Chondrocyte (in vitro differentiated cells): ENCODE measurements at places on chromosomes 2 and 18. TPM values are rescaled to one million over a fixed set of nuclear protein-coding genes. Genes with fewer than 3 reads are reported as not detected.

DNA sequence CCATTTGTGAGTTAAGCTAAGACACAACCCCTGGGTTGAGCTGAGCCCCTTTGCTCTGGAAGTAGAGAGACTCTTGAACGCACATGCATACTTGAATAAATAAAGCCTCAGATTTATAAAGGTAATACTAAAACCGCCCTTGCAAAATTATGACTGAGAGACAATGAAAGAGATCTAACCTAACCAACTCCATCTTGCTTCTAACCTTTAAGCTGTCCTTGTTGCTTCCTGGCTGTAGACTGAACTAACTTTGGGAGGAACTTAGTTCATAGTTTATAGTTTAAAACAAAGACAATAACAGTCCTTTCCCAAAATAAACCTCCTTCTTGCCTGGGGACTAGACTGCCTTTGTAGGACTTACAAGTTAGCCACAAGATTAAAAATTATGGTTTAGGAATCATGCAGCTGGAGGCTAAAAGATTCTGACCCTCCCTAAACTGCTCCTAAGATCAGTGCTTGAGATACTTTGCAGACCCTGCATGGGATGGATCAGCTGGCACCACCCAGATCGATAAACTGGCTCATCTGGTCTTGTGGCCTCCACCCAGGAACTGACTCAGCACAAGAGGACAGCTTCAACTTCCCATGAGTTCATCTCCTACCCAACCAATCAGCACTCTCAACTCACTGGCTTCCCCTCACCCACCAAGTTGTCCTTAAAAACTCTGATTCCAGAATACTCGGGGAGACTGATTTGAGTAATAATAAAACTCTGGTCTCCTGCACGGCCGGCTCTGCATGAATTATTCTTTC lies 240.2 kb upstream of the SLC14A2 start:
- DNase-seq: no peak

DNA sequence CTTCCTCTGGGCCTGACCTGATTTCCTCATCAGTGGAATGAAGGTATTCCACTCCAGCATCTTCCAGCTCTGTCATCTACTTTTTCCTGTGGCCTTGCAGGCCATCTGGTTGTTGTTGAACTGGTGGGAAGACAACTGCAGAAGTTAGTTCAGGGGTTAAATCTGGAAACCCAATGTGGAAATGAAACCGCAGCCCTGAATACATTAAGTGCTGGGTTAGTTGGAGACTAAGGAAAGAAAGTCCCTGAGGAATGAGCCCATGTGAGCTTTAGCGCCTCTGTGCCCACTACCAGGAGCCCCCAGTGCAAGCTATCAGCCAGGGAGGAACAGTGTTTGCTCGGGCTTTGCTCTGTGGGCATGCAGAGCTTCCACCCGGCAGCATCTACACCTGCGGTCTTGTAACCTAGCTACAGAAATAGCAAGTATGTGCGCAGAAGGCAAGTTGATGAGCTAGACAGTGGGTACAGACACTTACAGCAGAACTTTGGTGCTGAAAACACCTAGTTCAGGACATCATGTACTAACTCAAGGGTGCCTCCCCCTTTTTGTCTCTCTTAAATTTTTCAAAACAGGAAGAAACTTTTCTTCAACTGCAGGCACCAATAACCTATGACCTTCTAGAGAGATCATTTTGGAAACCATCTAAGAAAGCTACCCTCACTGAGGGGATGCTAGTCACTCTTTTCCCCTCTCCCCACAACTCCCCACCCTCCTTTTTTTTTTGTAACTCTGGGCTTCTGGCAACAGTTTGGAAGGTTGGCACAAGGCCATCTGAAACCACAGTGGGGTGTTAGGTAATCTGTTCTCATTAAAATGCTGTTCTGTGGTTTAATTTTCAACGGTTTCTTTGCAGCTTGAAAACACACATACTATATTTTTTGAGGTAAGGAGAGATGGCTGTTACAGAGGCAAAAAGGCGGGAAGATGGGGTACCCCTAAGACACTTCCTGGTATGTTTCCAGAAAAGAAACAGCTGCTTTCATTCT lies 18.3 kb upstream of the CXCR4 start:
- DNase-seq: no peak

- DNase-seq: no peak
These were observed 743 bp downstream of the HADHA start for GRCh38 chr2:26243470-26244308.

- DNase-seq: no peak
These were observed 5.9 kb upstream of the TMSB10 start for GRCh38 chr2:84899304-84900204.

DNA sequence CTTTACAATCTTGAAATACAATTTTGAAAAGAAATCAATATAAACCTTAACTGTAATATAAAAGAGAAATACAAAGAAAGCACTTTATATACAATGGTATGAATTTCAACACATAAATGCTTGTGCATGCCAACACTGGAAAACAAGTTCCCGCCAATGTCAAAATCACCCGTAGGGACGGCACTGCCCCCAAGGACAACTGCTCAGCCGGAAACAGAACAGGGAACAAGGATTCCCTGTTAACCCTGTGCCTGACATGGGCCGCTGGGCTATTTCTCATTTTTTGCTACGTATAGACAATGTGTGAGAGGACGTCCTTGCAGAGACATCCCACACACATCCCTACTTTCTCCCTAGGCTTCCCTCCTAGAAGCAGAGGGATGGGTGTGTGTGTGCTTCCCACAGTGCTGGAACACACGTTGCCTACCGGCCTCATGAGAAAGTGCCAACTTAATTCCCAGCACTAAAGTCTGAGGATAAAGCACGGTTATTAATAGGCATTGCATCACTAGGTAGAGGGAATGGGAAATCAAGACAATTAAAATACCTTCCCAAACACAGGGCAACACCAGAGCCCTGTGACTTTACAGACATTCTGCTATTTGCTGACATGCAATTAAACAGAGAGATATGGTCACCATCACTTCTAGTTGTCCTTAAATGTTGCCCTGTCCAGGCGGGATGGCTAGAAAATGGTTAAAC lies 14.4 kb downstream of the AFG3L2 start:
- DNase-seq: no peak

- DNase-seq: no peak
These were observed 62.0 kb downstream of the REEP1 start for GRCh38 chr2:86275384-86275799.

GRCh38 chr2:197673606-197674005 lies 1.8 kb downstream of the RFTN2 start:
- DNase-seq: no peak

DNA sequence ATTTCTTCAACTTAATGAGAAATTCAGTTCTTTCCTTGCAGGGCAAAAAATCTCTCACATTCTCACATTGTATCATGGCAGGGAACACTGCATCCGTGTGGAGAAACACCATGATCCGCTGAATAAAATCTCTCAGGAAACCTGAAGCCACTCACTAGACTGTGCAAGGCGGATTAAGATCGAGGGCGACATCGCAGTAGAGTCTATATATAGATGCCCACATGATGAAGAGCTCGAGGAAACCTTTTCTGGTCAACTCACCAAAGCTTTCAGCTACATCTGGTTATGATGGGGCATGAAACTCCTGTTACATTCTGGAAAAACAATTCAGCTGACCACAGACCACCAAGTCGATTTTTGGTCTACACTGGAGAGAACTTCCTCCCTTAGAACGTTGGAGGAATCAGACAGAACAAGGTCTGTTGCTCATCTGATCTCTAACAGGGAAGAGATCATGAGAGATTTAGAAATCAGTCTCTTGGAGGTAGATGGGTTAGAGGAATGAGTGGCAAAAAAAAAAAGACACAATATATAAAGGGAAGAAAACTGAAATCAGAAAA lies 162.9 kb upstream of the ZNF516 start:
- DNase-seq: no peak

GRCh38 chr18:21083017-21083416 lies 28.6 kb downstream of the ROCK1 start:
- no peak for DNase-seq

DNA sequence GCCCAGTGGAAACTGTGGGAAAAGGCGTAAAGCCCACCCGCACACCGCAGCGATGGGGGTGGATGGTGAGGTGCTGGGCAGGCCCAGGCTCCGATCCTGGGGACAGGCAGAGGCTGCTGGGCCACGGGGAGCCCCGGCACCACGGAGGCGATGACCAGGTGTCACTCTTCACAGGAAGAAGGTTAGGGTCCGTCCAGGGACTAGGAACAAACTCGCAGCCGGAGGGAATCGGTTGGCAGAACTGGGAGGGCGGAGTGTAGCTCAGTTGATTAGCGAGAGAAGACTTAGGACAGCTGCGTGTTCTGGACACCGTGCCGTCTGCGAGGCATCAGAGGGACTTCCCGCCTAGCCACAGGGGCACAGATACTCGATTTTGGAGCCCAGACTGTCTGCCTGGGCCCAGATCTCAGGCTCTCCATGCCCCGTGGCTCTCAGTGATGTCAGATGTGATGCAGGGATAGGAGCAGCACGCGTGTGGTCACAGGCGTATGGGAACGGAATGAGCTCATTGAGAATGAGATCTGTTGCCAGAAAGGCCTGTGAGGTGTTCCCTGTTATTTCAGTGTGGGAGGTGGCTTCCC lies 16.1 kb upstream of the ALLC start:
- DNase-seq: peak; percentile 80

DNA sequence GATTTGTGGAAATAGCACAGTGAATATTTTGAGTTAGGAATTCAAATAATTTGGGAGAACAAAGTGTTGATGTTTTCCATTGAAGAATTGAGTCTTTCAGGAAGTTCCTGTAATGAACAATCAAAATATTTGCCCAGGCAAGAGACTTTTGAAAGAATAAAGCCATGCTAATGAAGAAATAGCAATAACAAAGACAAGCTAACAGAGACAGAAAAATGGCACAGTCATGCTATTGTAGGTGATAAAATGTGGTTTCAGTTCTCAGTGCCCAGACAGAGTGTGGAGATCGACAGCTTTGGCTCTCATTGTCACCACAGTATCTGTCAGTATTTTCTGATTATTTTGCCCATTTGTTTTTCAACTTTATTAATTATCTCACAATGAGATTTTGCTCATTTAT lies 490.8 kb upstream of the PIK3C3 start:
- DNase-seq: no peak

GRCh38 chr2:177556153-177556552 lies 163.6 kb downstream of the AGPS start:
- DNase-seq: no peak

DNA sequence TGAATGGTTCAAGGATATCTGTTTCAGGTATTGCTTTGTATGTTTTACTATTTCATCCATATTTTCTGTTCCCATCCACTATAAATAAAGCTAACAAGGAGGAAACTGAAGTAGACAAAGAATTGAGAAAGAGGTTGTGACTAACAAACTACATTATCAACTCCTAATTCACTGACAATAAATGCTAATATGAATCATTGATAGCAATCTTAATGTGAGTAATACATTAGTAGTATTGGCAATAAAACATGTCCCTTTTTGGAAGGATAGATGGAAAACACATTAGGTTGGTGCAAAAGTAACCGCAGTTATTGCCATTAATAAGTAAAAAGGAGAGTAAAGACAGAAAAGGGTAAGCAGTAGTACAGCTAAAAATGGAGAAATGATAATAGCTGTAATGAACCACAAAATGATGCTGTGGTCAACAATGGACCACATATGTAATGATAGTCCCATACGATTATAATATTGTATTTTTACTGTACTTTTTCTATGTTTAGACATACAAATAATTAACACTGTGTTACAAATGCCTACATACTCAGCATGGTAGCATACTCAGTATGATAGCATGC lies 104.7 kb downstream of the THADA start:
- no peak for DNase-seq

GRCh38 chr2:173195100-173195499 lies 119.5 kb downstream of the MAP3K20 start:
- no peak for DNase-seq

DNA sequence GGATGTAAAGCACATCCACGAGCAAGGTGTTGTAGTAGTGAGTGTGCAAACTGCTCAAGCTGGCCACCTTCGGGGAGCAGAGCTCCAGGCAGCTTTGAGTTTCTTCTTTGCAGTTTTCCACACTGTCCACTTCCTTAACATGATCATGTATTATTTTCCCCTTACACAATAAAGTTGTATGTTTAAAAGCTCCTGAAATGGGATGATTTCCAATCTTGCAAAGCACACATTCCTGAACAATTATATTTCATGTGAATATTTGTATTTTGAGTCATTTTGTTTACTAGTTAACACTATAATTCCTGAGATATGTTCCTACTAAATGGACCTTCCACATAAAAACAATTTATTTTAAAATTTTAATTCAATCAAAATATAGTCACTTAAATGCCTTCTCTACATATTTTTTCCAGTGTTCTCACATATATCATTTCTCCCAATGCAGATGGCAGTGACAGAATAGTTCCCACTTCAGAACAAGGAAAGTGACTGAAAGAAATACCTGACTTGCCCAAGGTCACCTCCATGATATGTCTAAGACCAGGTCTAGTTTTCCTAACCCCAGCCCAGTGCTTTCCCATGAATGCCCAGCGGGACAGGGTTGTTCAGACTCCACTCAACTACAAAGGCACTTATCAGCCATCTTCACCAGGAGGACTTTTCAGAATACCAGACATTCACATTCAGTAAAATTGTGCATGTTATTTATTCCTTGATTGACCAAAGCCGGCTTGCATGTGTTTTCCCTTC lies 5.5 kb downstream of the CYB5A start:
- no peak for DNase-seq

- DNase-seq: no peak
These were observed 12.0 kb upstream of the RANBP2 start for GRCh38 chr2:108707300-108707699.

GRCh38 chr18:57333940-57334339 lies 18.4 kb upstream of the ST8SIA3 start:
- no peak for DNase-seq

DNA sequence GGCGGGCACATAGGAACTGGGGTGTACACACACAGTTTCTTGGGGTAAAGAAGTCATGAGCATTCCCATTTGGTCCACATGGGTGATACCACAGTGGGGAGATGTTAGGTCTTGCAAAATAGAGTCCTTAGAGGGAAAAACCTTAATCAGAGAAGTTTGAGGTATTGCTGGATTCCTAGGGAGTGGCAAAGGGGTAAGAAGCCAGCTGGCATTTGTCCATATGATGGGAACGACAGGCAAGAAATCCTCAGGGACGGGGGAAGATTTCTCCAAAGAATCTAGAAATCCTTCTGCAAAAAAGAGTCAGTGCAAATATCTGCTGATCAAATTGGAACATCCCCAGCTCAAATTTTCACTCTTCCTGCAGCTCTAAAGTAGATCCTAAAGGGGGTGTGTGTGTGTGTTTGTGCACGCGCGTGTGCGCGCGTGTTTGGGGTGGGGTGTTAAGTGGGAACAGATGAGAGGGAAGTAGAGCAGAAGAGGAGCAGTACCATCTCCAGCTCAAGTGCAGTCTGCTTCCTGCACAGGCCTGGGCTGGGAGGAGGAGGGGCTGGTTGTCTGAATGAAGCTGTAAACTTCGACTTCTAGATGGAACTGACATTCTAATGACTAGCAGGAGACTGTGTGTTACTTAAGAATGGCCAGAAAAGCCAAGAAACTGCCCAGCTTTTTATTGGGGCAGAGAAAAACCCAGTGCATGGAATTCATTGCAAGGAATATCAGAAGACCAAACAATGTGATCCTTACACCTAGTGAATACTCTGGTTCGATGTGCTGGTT lies 168.0 kb downstream of the SPP2 start:
- DNase-seq: no peak

Gene NETO1
- not detected in 3 replicates for total RNA-seq

Gene GCA
- total RNA-seq: 4.0 to 4.8 TPM (median 4.5 TPM) in 3 replicates

Gene ARL4C
- 16.4 to 129 TPM (median 127 TPM) in 3 replicates for total RNA-seq

Gene SCYGR4
- not detected in 3 replicates for total RNA-seq

Gene GREB1L
- total RNA-seq: 2.3 to 4.1 TPM (median 2.4 TPM) in 3 replicates

Gene ANKRD29
- total RNA-seq: 0.48 to 0.85 TPM (median 0.50 TPM) in 3 replicates

Gene MOCOS
- 6.7 to 15.7 TPM (median 13.2 TPM) in 3 replicates for total RNA-seq

Gene C1GALT1C1L
- total RNA-seq: not detected in 3 replicates

Gene ONECUT2
- 0.05 to 0.08 TPM (median 0.05 TPM) in 3 replicates for total RNA-seq

Gene COLEC11
- total RNA-seq: not detected in 3 replicates
